ENCODE measurements at places on chromosomes 1 and 21.
A peak's percentile ranks its signal among the peaks of the same experiment; 100 is the strongest.

DNA sequence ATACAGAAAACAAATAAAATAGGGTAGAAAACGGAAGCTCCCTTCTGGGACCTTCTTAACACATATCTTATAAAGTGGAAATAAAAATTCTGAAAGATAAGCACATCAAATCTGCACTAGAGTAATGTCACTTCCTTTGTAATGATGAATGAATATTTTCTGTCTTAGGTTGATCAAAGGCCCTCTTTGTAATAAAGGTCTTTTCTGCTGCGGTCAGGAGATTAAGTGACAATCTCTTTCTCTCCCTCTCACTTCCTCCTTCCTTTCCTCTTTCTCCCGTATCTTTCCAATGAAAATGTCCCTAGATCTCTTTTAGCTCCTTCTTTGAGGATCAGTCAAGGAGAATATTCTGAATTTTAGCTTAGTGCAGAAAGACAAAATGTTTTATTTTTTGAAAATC is 33.8 kb downstream of the TMCO1 start:
- ATAC-seq: no peak

DNA sequence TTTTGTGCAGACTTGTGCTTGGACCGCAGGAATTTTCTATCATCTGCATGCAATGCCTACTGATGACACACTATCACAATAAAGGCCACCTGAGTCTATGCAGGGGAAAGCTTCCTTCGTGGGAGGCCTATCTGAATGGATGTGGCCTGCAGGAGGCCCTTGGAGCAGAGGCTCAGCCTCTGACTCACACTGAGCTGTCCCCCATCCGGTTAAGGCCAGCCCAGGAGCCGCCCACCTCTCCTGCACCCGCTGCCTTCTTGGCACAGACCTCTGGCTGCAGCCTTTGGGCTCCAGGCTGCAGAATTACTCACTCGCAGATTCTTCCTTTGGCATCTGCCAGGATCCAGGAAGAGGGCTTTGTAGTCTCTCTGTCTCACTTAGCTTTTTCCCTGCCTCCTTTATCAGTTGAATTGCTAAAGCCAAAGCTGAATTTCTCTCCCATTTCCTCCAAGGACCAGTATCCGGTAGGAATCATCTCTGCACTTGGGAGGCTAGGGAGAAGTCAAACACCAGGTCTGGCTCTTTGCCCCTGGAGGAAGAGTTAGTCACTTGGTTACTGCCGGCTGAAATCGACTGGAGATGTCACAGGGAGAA is 65.1 kb upstream of the JUN start:
- peak; percentile 97 for ATAC-seq

- no peak for ATAC-seq
Measured at GRCh38 chr1:42085596-42085995, 67.6 kb upstream of the GUCA2B start.

- ATAC-seq: peak; percentile 22
Measured at GRCh38 chr1:181179987-181180365, 91.5 kb downstream of the IER5 start.

- no peak for ATAC-seq
Measured at GRCh38 chr1:112304126-112304525, 91.9 kb upstream of the CTTNBP2NL start.

GRCh38 chr21:36704281-36704957 is 5.5 kb downstream of the SIM2 start:
- ATAC-seq: no peak

GRCh38 chr1:8560611-8561544 is 243.0 kb downstream of the SLC45A1 start:
- ATAC-seq: peak; percentile 76

DNA sequence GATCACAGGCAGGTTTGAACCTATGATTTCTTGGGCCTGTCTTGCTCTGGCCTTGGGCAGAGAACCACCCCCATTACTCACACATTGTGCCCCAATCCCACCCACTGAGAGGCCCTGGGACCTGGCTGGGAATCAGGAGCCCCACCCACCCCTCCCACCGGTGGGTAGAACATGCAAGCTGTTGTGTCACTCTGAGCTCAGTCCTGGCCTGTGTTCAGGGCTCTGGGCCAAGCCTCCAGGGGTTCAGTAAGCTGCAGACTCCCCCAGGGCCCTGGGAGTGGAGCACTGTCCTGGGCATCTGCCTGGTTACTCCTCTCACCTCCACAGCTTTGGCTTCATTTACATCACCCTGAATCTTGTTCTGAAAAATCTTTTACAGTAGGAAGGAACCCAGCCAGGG is 270.5 kb downstream of the RRAGC start:
- ATAC-seq: no peak

DNA sequence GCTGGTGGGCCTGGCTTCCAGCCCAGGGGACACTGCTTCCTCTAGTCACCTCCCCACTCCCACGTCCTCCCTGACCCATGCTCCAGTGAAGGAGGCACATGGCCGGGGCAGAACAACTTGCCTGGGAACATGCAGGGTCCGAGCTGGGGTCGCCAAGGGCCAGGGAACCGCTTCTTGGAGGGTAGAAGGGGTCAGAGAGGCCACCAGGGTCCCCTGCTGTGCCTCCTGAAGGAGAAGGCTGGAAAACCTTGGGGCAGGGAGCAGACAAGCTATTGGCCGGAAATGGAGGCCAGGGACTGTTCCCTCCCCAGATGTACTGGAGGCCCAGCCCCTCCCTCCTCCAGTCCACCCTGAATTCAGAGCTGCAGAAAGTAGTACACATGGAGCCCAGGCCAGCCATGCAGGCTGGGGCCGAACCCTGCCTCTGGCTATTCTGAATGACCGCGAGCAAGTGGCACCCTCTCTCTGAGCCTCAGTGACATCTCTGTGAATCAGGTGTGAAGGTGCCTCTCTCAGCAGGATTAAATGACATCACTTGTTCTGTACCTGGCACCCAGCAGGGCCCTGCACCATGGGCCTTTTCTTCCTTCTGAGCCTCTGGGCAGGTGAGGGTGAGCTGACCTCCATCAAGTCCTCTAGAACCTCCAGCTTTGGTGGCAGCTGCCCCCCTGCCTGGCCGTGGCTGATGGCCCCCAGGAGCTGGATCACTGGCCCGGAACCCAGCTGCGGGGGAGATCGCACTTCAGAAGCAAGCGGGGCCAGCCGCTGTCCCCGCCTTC is 15.7 kb downstream of the SPOCD1 start:
- no peak for ATAC-seq

All from SK-N-SH treated with all-trans-retinoic acid at 6 μM for 48 hours (cell line).